ENCODE measurements at places on chromosomes 3 and 15.

GRCh38 chr15:79957741-79958140 is 13.3 kb downstream of the BCL2A1 start:
- DNase-seq = no peak

GRCh38 chr15:85947021-85947420 is 132.7 kb upstream of the AGBL1 start:
- no peak for DNase-seq

DNA sequence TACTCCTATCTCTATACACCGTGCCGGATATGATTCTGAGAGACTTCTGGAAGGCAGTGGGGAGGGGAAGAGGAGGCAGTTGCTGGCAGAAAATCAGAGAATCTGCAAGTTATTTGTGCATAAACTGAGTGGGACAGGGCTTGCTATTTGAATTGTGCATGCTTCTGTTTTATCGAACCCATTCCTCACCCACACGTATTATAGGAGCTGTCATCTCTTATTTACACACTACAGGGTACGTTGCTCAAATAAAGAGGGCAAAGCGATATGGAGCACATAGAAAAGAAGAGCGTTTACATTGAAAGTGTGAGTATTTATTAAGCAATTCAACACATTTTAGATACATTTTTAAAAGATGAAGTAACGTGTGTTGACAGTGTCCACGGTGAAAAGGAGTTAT is 191.6 kb downstream of the CPNE4 start:
- DNase-seq = no peak

DNA sequence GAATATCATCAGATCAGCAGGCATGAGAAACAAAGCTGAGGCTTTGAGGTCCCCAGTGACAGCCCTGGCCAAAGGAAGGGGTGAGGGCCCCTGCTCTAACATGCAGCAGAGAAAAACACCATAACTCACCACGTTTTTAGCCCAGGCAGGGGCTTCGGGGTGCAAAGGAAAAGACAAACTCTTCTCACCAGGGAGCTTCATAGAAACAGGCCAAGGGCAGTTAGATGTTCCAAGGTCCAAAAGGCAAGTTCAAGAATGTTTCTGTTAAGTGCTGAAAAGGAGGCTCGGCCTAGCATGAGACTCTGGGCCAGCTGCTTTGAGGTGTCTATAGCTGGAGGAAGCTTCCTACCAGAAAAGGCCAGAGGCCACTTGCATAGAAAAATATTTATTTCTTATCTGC is 608.4 kb upstream of the CFAP20DC start:
- no peak for DNase-seq

DNA sequence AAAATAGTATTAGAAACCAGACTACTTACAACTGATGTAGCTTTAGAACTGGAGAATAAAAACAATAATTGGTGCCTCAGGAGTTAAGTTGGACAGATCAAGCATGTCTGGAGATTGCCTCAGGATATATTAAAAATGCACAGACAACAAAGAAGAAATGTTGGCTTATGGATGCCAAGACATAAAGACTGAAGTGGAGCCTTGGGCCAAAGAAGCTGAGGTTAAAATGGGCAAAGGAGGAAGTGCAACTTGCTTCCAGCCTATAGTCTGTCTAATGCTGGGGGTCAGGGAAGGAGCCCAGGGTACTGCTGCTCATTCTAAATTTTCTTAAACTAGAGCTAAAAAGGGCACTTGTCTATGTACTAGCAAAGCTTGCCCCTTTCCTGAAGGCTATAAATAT is 77.5 kb downstream of the ESYT3 start:
- DNase-seq = no peak

- no peak for DNase-seq
Measured at GRCh38 chr3:123048480-123049237, 18.2 kb upstream of the PDIA5 start.

GRCh38 chr3:196047391-196048030 is 34.4 kb downstream of the TFRC start:
- DNase-seq = no peak
